ENCODE measurements at places on chromosomes 7 and 10.

- no peak for DNase-seq
Observed at GRCh38 chr10:123102673-123103072, 33.1 kb upstream of the HMX3 start.

DNA sequence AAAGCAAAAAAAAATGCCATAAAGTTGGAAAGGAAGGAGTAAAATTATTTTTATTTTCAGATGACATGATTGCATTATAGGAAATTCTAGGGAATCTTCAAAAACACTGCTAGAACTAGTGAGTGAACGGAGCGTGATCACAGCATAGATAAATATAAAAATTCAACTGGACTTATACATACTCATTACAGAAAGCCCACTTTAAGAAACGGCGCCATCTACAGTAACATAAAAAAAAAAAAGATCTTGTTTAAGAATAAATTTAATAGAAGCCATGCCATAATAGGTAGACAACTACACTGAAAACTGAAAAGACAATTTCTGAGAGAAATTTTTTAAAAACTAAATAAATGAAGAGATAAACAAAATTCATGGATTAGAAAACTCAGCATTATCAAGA, 623.1 kb upstream of the MGMT start:
- no peak for DNase-seq

DNA sequence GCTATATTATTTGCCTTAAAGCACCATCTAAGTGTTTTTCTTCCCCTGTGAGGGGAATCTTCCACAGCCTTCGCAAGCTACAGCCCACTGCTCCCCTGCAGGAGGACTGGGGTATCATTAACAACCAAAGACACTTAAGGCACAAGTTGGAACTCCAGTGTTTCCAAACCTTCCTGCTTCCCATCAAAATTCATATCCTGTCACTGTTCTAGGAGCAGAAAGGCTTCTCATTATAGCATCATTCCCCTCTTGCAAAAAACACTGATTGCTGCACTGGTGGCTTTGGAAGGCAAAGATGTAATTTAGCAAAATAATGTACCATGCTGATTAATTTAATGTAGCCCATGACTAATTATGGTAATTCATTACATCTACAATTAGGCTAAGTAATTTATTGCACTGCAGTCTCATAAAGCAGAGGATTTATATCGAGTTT, 207.2 kb downstream of the SKAP2 start:
- DNase-seq: no peak

- DNase-seq: no peak
Observed at GRCh38 chr7:129626896-129627295, 15.4 kb downstream of the NRF1 start.

DNA sequence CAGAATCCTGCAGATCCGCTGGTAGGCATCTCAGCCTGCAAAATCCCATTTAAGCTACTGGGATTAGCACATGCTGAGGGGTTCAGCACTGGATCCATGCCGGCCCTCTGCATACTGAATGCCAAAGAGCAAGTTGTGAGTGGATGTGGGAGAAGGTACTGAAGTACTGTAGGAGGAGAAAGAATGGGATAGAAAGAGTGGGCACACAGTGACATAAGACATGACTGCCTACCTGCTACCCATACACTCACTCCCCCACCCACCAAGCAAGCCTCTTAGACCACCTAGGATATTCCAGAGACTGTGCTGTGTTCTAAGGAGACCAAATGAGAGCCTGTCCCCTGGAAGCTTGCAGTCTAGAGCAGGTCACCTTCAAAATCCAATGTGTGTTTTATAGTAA, 215.9 kb downstream of the FRMD4A start:
- no peak for DNase-seq

DNA sequence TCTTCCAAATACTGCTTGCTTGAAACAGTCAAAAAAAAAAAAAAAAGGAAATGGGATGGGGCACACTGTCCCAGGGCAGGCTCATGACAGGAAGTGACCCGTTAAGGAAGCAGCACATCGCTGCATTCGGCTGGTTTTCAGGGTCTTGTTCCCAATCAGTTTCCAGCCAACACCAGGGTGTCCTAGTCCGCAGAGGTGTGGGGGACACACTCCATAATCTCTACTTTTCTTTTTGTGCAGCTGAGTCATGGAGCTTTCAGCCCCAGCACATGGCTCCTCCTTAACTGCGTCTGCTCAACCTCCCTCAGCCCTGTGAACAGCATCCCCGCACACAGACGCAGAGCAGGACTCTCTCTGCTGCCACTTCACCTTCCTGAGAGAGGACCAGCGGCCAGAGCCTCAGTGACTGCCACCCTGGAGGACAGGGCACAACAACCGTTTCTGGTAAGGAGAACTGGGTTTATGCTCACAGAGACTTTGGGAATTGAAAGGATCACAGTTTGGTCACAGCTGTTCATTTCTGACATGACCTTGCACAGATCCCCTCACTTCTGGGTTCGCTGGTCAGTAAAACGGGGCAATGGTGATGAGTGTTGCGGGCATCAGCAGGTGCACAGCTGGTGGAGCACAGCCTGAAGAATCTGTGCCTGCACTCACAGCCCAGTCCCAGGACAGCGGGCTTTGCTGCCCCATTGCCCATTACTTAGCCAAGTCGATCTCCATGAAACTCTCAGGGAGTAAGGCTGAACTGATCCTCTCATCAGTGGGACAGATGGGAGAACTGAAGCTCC, at the start of gene GIMAP5:
TSS of gene GIMAP5 (plus strand) at position 154 of the 791 bp plus-strand sequence. CDS start 3,467 bp downstream, outside the sequence.
- peak; percentile 71 for DNase-seq

DNA sequence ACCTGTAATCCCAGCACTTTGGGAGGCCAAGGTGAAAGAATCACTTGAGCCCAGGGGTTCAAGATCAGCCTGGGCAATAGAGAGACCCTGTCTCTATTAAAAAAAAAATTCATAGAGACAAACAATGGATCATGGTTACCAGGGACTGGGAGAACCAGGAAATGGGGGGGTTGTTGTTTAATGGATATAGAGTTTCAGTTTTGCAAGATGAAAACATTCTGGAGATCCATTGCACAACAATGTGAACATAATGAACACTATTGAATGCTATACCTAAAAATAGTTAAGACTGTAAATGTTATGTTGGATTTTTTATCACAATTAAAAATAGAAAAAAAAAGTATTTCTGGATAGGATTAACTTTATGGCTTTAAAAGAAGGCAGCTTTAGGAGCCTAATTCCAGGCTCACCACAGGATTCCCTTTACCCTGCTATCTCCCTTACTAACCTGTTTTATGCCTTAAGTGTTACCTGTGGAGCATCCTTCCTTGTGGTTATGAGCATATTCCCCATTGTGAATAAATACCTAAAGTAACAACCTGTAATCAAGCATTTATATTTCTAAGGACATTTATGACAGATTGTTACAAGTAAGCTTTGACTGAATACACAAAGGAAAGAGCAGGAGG, 45.1 kb upstream of the SGCE start:
- no peak for DNase-seq

DNA sequence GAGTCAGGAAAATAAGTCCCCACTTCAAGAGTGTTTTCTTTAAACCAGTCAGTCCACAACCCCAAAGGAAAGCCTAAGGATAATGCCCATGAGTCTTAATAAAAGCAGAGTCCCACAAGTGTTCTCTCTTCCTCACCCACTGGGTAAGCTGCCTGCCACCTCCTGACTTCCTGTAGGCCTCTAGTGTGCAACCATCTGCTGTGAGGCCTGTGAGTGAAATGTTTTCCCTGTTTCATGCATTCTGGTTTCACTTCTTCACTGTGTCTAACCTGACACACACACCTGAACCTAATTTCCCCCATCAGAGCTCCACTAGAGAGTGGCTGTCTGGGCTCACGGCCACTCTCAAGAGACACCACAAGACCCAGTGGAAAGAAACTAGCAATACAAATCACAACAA, 38.9 kb upstream of the GDF10 start:
- peak; percentile 26 for DNase-seq

DNA sequence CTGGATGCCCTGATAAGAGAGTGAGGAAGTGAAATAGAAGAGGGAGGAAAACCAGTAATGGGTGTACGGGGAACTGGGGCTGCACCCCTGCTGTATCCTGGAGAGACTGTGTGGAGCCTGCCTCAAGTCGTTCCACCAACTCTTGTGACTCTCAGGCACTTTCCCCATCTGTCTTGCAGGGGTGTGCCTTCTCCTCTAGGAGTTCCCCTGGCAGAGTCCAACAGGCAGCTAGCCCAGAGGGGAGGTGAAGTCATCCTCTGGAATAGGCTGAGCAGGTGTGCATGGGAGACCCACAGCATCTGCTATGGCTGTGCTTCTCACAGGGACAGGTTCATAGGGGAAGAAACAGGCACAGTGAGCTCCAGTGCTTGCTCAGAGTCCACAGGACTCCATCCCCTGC, 46.8 kb downstream of the WIPF3 start:
- DNase-seq: no peak

DNA sequence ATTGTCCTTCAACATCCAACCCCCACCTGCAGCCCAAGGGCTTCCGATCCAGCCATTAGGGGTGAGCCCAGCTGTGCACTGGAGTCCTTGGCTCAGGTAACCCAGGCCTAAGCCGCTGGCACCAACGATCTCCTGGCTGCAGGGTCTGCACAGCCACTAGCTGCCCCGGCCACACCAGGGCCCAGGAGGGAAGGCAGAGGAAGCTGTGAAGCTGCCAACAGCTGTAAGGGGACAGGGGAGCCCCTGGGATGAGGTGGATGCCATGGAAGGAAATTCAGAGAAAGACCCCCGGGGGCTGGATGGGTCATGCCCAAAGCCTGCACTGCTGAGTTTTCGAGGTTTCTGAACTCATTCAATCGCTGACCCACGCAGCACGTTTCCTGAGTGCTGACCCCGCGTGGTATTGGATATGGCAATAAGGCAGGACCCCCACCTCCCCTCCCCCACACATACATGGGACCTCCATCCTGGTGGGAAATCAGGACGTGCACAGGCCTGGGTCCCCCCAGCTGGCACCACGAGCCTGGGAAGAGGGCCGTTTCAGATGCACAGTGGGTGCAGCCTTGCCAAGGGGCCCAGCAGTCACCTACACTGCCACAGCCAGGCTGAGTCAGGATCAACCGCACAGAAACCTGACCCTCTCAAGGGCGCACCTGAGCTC, 170.3 kb downstream of the DIP2C start:
- no peak for DNase-seq

GRCh38 chr7:133349101-133349500, 96.2 kb downstream of the EXOC4 start:
- DNase-seq: peak; percentile 23

- no peak for DNase-seq
Observed at GRCh38 chr10:72738486-72738885, 46.5 kb downstream of the MCU start.

GRCh38 chr10:114650266-114650665, 7.8 kb downstream of the ABLIM1 start:
- DNase-seq: no peak

- DNase-seq: peak; percentile 17
Observed at GRCh38 chr7:87369216-87369615, 23.8 kb downstream of the CROT start.

GRCh38 chr10:32400961-32401360, 45.0 kb upstream of the CCDC7 start:
- no peak for DNase-seq

GRCh38 chr10:18097524-18097923, 42.7 kb upstream of the CACNB2 start:
- DNase-seq: no peak

- no peak for DNase-seq
Observed at GRCh38 chr7:70063371-70063770, 465.1 kb downstream of the AUTS2 start.

DNA sequence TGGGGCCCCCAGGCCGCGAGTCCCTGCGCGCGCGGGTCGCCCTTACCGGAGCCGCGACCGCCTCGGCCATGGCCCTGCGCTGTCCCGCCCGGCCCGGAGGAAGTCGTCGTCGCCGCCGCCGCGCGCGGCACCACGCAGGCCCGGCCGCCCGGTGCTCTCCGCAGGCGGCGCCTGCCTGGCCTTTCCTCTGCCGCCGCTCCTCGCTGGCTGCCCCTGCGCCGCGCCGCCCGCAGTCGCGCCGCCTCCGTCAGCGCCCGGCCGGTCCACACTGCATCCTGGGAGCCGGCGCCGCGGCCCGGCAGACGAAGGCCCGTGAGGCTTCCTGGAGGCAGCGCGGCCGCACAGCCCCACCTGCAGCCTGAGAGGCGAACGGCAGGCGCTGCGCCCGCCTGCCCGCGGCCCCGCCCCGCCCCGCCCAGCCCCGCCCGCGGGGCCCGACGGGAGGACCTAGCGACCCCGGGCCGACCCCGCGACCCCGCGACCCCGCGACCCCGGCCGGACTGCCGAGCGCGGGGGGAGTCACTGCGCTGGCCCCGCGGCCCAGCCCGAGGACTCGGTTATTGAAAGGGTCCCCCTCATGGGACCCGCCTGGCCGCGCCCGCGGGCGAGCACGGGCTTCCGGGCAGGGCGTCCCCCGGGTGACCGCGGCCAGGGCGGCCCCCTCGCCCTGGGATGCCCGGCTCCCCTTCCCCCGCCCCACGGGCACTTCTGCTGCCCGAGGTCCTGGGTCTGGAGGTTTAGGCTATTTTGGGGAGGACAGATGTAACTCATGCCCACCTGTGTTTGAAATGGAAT, at the start of gene ZNF746:
TSS of gene ZNF746 (minus strand) at position 343 of the 795 bp plus-strand sequence. CDS start at position 70, 273 bp downstream.
- DNase-seq: peak; percentile 93

- DNase-seq: no peak
Observed at GRCh38 chr10:11725912-11726311, 16.3 kb upstream of the ECHDC3 start.

GRCh38 chr10:14356921-14357320, 26.2 kb upstream of the FRMD4A start:
- no peak for DNase-seq

- no peak for DNase-seq
Observed at GRCh38 chr10:5041471-5042023, 37.9 kb upstream of the AKR1C2 start.

GRCh38 chr7:2411815-2412586, 8.6 kb downstream of the CHST12 start:
- no peak for DNase-seq

GRCh38 chr10:47065903-47066302, 154.7 kb downstream of the PTPN20 start:
- DNase-seq: no peak

DNA sequence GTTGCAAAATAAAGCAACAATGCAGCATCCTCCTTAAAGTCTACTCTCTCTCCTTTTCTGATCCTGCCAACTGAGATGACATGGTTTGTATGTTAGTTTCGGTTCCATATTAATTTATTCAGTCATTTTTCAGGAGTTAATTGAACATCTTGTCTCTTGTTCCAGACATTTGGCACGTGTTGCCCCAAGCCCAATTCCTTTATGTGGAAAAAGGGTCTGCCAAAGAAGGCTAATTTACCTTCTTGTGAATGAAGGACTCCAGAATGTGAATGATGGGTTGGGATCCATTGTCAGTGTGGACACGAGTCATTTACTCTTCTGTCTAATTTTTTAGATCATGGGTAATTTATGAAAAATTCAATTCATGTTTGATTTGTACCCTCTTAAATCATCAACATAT, 350.9 kb upstream of the LRGUK start:
- no peak for DNase-seq

GRCh38 chr10:99658622-99659030, 683 bp upstream of the ENTPD7 start:
- DNase-seq: peak; percentile 47

DNA sequence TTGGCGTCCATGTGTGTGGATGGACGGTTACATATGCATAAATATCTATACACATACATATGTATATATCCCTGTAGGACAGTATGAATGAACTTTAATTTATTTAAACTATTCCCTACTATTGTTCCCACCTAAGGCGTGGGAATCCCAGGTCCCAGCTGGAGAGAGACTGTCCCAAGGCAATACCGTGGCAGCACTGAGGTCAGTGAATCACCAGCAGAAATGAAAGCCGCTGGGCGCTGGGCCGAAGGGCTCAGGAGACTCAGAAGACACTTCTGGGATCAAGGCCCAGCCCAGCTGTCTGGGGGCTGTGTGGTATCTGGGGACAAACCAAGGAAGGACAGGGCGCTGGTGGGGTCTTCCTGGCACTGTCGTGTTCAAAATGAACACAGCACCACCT, 49.6 kb upstream of the MYL10 start:
- DNase-seq: no peak

Measured in activated CD4-positive, alpha-beta T cell treated with anti-CD3 and anti-CD28 coated beads, Interleukin-10, Interleukin-2, amounts not matched to agents 100 ng/mL and 50 ng/mL, durations not matched to agents 16 hours and 8 hours (primary cell).